ENCODE measurements at places on chromosomes 5 and 9.

DNA sequence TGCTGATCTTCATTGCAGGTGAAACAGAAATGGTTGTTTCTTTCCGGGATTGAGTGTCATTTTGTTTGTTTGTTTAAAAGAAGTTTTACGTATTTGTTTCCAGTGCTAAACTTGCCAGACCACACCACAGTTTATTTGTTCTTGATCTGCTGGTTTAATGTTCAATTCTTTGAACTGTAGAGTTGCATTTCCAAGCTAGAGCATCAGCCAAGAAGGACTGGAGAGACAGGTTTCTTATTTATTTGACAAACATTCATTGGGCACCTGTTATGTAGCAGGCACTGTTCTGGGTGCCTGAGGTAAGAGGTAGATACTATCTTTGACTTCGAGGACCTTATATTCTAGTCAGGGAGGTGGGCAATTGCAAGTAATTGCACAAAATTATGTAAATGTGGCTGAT, 45.0 kb downstream of the MCCC2 start:
- DNase-seq, result no peak

DNA sequence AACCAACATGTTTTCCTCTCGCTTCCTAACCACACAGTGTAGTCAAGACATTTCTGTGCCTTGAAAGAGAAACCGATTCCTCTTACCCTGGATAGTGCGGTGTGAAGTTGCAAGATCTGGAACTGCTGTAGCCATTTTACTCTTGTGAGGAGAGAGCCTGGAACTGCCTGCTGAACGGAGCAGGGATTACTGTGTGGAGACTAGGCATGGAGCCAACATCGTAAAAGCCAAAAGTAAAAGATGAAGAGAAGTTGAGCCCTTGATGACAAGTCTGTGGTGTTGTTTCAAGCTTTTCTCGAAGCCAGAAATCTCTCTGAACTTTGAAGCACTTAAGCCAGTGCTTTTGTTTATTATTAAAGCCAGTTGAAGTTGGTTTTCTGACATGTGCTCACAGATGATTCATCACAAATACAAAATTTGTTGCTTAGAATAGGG, 110.1 kb upstream of the GRIN3A start:
- DNase-seq, result no peak

DNA sequence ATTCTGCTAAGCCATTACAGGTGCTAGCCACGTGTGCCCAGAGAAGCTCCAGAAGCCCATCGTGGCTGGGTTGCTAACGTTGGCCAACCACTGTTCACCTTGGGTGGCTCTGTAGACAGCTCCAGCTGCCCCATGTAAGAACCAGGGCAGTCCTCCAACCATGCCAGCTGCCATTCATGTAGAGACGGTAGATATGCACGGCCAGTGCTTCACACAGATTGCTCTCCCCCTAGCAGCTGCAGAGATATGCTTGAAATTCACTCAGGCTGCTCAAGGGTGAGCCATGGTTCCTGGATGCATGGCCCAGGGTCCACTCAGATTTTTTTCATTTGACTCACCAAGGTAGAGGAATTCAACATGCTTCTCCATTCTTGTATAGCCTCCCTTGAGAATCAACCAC, 31.0 kb downstream of the GADD45G start:
- no peak for DNase-seq

DNA sequence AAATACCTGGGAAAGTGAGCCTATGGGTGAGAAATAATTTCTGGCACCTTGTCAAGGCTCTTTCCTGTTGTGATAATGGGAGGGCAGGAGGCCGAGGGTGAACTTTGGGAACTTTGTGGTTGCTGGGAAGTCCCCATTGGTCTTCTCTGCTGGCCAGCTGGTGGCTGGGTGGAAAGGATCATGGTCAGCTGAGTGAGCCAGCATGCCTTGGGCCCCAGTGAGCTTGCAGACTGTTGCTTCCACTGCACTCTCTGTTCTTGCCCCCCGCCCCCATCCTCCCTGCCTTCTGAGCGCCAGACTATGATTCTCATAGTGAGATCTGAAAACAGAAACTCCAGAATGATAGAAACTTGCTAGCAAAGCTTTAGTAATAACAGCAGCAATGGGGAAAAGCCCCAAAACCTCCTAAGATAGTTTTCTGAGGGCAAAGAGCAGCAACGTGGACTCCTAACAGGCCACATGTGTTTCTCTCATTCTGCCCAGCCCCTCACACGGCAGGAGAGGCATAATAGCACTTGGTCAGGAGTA, 139.2 kb upstream of the SMARCA2 start:
- DNase-seq, result no peak

- no peak for DNase-seq
Measured at GRCh38 chr5:41410737-41411136, 99.7 kb downstream of the PLCXD3 start.

DNA sequence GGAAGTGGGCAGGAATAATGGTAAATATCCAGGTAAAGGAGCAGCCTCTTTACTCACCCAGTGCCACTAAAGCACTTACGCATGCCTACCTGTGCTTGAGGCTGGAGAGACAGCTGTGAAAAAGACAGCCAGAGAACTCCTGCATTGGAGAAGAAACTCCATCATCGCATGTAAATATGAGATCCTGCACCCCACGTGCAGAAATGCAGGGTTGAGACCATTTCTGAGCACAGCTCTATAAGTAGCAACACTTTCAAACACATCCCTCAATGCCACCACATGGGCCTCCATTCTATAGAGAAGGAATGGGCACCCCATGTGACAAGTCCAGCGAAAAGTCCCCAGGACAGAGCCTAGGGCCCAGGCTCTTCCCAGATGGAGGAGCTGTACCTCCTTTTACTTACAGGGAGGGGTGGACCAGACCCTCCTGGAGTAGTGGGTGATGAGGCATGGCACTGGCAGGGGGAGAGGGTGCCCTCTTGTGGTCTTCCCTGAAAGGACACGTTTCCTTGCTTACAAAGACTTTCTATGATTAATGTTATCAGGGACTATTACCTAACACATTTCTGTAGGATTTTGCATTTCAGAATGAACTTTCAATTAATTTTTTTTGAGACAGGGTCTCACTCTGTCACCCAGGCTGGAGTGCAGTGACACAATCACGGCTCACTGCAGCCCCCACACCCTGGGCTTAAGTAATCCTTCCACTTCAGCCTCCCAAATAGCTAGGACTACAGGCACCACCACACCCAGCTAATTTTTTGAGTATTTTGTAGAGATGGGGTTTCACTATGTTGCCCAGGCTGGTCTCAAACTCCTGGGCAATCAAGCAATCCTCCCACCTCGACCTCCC, 55.3 kb upstream of the IL17B start:
- DNase-seq, result peak; percentile 34

DNA sequence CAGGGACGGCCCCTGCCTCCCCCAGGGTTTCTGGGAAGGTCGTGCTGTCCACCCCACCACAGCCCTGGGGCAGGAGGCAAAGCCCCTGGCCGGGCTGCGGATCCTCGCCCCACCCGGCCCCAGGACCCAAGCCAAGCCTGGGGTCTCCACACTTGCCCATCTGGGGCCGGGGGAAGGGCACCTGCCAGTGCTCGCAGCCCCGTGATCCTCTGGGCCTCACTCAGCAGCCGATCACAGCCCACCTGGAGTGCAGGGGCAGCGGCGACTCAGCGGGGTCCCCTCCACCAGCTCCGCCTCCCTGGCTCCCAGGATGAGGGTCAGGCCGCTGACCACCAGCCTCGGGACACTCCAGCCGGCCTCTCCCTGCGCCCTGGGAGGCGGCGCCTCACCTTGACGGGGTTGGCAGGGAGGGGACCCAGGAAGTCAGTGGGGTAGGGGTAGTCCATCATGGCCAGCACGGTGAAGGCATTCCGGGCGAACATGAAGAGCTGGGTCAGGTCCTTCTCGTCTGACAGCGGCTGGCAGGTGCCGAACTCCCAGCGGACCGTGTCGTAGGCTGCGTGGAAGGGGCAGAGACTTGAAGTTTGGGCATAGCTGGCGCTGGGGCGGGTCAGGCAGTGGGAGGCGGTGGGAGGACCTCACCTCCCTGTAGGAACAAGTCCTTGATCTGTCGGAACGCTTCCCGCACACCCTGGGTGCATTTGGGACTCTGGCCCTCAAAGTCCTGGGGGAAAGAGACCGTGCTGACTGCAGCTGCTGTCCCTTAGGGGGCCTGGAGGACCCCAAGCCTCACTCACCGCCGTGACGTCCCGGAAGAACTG, 1.8 kb downstream of the DPP7 start:
- peak; percentile 40 for DNase-seq

DNA sequence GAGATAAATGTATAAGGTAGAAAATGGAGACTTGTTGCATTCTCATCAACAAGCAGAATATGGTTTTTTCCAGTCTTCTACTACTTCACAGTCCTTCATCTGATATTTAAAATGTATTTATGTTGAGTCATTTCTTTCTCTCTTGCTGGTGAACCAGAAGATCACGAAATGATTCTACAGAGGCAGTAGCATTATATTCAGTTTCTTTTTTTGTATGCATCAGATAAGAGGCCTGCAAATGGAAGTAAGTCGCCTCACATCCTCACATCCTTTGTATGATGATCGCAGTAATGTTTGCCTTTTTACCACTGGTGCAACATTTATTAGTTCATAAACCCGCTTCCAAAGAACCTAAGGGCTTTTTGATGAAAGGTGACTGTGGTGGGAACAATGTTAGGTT, 22.1 kb upstream of the IL13 start:
- no peak for DNase-seq

GRCh38 chr9:109887079-109887478, 107.1 kb downstream of the PALM2AKAP2 start:
- DNase-seq, result no peak

- DNase-seq, result no peak
Measured at GRCh38 chr5:87949676-87950631, 318.7 kb downstream of the TMEM161B start.

GRCh38 chr5:148387325-148387724, 3.6 kb downstream of the FBXO38 start:
- no peak for DNase-seq

- no peak for DNase-seq
Measured at GRCh38 chr5:172642926-172643871, 2.1 kb downstream of the NEURL1B start.

DNA sequence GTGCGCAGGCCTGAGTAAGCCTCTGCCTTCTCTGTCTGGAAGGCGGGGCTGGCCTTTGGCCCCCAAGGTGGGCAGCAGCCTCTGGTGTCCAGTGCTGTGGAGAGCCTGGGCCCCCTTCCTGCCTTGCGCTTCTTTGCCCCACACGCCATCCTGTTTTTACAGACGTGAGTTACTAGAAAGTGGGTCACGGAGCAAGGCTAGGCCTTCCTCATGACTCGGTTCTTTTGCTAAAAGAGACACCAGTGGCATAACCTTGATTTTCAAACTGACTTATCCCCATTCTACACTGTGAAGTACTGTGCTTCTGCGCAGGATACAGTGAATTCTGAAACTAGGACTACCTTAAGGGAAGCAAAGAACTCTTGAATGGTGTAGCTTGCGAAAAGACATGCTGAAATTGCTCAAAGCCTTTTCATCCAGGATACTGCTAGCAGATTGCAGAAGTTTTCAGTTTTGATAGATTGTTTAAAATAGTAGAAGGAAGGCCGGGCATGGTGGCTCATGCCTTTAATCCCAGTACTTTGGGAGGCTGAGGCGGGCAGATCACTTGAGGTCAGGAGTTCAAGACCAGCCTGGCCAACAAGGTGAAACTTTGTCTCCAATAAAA, 7.2 kb downstream of the ROPN1L start:
- DNase-seq, result no peak

DNA sequence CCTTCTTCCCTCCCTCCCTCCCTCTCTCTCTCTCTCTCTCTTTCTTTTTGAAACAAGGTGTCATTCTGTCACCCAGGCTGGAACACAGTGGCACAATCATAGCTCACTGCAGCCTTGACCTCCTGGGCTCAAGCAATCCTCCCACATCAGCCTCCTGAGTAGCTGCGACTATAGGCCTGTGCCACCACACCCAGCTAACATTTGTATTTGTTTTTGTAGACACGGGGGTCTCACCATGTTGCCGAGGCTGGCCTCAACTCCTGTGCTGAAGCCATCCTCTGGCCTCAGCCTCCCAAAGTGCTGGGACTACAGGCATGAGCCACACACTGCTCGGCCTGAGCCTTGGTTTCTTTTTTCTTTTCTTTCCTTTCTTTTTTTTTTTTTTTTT, 45.8 kb downstream of the PLPP7 start:
- DNase-seq, result no peak

DNA sequence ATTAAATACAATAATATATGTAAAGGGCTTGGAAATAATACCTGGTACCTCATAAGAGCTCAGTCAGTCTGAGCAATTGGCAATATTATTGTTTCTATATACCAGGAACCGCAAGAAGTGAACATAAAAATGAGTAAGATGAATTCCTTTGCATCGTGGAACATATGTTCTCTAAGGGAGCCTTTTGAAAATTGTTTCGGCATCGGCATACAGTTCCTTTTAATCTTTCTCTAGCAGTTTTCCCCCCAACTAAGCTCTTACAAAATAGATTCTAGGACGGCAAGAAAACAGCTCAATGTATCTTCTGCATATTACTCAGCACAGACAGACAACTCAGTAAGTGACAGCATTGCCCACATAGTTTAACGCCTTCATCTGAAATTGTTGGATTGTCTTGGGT, 426.6 kb upstream of the WWC1 start:
- DNase-seq, result no peak

DNA sequence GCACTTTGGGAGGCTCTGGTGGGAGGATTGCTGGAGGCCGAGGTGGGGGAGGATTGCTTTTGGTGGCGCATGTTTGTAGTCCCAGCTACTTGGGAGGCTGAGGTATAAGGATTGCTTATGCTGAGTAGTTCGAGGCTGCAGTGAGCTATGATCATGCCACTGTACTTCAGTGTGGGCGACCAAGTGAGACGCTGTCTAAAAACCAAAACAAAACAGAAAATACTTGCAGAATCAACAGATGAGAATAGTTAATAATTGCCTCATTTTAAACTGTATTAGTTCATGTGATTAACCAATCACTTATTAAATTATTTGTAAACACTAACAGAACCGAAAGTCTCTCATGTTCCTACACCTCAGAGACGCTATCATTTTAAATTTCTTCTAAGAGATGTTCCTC, 118.1 kb downstream of the CCDC171 start:
- no peak for DNase-seq

DNA sequence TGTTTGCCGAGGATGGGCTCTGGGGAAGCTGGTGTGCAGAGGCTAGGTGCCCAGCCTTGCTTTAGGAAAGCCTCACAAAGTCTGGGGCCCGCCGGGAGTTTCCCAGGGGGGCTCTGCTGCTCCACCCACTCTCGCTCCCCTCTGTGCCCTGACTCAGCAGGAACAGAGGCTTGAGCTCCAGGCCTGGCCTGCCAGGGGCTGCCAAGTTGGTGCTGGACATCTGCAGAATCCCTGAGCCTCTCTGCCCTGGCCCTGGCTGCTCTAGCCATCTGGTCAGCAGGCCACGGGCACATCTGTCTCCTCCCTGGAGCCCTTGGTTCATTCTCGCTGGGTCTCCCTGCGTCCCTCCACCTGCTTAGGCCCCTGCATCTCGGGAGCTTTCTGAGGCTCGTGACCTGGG, 647 bp upstream of the ADAMTSL2 start:
- DNase-seq, result no peak

- DNase-seq, result no peak
Measured at GRCh38 chr5:75568202-75568601, 43.1 kb upstream of the ANKDD1B start.

All from CD4-positive, alpha-beta T cell (primary cell).